ENCODE measurements at places on chromosomes 3 and 15.

GRCh38 chr3:154568064-154568463 lies 138.1 kb upstream of the GPR149 start:
- DNase-seq: no peak

GRCh38 chr3:178823150-178823549 lies 248.5 kb downstream of the ZMAT3 start:
- DNase-seq: no peak

GRCh38 chr3:176969066-176969465 lies 228.2 kb downstream of the TBL1XR1 start:
- DNase-seq: no peak

GRCh38 chr3:47204875-47205274 lies 41.0 kb upstream of the SETD2 start:
- no peak for DNase-seq

GRCh38 chr15:58678683-58679082 lies 70.8 kb downstream of the ADAM10 start:
- no peak for DNase-seq

GRCh38 chr15:89367485-89368451 lies 33.1 kb upstream of the POLG start:
- DNase-seq: no peak

DNA sequence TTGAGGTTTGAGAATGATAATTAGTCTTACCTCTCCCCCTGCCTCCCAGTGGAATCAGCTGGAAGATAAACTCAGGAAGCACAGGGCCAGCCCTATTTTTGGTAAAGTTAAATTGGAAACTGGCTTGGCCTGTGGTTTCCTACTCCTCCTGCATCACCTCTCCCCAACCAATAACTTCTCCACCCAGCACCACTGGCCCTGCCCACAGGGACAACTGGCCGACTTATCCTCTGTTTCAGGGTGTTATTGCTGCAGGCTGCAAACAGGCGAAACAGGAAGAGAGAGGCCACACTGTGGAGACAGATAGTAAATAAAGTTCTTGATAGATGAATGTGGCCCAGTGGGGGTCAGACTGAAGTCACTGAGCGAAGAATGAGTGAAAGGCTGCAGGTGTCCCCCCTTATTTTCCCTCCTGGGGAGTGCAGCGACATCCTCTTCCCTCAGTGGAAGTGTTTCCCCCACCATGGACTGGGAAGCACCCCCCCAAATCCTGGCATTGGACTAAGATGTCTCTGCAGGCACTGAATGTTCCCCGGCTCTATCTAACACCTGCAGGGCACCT lies 47.1 kb downstream of the PDIA5 start:
- DNase-seq: no peak

GRCh38 chr3:72329354-72329753 lies 518.9 kb downstream of the SHQ1 start:
- peak; percentile 68 for DNase-seq

DNA sequence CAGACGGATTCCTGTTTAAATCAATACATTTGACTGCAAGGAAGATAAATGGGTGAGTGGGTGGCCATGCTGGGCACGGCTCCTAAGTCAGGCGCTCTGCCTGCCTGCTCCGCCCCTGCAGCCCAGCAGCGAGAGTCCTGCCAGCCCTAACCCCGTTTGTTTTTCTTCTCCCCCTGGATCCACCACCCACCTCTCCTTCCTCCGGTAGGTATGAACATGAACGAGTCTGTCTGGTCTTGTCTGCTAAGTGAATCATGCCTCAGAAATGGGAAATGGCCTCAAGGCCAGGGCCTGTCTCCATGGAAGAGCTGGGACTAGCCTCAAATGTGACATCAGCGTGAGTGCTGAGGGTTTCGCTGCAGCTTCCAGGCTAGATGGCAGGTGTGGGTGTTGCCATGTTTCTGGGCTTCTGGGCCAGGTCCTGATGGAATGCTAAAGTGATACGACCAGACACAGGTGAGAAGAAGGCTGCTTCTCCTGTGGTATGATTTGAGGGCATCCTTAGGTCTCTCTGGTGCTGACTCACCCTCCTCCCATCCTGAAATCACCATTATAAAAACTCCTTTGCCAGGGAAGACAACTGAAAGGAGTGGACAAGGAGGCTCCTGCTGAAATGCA lies 5.6 kb upstream of the FEM1B start:
- DNase-seq: no peak

DNA sequence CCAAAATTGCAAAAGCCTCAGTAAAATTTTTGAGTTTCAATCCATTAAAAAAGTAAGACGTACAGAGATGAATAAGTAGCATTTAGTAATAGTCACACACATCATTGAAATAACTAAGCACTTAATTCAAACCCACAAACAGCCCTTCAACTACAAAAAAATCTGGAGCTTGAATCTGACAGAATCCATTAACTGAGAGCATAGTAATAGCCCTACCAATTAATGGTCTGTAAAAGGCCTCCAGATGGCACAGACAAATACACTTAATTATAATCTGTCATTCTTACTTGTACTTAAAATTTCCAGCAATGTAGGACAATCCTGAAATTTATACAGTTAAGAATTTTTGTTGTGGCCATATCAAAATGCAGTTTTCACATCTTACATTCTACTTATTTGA lies 246.9 kb downstream of the VGLL3 start:
- DNase-seq: no peak

- DNase-seq: no peak
Measured at GRCh38 chr3:111733154-111733553, 125.9 kb upstream of the PHLDB2 start.

GRCh38 chr3:89447243-89447642 lies 339.8 kb downstream of the EPHA3 start:
- no peak for DNase-seq

DNA sequence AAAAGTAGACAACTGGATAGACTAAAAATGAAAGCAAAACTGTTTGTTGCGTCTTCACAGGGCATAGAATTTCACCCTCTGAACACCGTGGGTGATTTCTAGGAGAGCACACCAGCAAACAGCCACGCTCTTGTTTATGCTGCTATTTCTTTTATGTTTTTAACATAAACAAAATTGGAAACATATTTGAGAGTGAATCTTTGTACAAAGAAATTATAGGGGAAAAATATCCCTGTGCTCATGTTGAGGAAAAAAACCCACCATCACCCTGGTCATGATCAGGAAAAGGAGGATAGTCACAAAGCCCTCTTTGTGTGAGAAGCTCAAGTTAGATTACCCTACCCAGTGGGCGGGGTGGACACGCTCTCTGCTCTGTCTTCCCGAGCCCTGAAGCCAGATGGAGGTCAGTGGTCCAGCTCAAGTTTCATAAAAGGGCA lies 313.3 kb downstream of the SATB1 start:
- no peak for DNase-seq

GRCh38 chr15:93989440-93989998 lies 241.8 kb upstream of the MCTP2 start:
- no peak for DNase-seq

- peak; percentile 82 for DNase-seq
Measured at GRCh38 chr3:44477312-44478030, at the start of gene ZNF445. ZNF445 (minus strand) TSS chr3:44477670; CDS start chr3:44455549, 22,121 bp downstream.

DNA sequence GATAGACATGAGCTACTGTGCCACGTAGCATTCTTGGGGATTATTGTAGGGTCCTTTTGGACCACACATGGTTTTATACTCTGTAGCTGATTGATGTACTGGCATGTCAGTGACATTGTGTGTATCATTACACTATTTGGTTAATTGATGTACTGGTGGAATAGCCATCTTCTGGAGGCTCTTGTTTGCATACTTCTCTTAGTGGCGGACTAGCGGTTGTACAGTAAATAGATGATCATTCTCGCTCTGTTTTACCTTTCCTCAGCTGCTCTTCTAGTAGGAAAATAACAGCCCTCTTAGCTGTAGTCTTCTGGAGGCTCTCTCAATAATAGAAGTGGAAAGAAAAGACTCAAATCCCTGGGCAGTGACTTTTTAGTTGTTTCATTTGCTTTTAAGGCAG lies 24.8 kb downstream of the IGF1R start:
- no peak for DNase-seq

- DNase-seq: no peak
Measured at GRCh38 chr3:74273555-74274402, 340.7 kb downstream of the CNTN3 start.

- no peak for DNase-seq
Measured at GRCh38 chr3:73192036-73192738, 130.7 kb downstream of the EBLN2 start.

GRCh38 chr3:157066335-157067098 lies 93.4 kb downstream of the CCNL1 start:
- peak; percentile 58 for DNase-seq

DNA sequence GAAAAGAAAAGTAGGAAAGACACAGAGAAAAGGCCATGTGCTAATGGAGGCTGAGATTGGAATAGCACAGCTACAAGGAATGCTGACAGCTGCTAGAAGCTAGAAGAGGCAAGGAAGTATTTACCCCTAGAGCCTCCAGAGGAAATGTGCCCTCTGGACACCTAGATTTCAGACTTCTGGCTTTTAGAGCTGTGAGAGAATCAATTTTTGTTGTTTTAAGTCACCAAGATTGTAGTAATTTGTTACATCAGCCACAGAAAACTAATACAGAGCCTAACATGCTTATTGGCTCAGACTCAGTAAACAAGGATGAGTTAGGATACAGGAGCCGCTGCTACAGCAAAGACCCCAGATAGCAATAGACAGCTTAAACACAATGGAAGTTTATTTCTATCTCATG lies 33.1 kb upstream of the GLCE start:
- DNase-seq: no peak

DNA sequence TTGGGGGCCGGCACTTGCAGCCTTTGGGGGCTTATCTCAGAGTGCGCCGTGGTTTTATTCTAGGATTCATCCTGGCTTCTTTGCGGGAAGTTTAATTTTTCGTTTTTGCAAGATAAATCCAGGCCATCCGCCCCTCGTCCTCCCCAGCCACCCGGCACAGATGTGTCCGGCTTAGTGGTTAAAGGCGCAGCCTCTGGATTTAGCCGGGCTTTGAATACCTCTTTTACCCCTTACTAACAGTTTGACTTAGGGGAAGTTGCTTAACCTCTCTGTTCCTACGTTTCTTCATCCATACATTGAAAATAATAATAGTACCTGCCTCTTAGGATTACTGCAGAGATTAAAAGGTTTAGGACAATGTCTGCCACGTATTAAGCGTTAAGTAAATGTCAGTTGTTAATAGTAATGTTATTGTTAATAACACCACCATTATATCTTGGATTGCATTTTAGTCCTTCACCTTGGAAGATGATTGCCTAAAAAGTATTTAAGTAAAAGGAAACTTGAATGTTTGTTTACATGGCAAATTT lies 714 bp downstream of the ECT2 start:
- no peak for DNase-seq

DNA sequence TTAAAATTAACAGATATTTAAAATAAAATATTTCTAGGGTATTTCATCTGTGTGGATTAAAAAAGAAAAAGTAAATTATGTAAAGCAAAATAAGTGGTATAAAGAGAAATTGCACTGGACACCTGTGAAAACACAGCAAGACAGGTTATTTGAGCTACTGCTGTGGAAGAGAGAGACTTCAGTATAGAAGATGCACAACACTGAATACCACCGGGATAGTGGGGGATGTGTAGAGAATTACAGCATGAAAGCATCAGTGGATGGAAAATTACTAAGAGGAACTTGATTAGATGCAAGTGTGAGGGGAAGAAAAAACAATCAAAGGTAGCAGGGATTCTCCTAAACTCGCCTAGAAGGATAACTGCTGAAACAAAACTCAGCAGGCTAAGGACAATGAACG lies 1242.5 kb upstream of the GBE1 start:
- DNase-seq: no peak

DNA sequence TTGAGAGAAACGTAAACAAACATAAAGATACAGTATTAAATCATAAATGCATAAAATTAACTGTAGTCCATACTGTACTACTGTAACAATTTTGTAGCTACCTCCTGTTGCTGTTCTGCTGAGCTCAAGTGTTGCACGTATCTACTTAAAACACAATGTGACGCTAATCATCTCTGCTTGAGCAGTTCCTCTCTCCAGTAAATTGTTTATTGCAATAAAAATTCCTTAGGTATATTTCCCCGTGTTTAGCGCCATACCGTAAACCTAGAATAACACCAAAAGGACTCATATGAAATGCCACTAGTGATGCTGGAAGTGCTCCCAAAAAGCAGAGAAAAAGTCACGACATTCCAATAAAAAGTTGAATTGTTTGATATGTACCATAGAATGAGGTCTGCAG lies 152.3 kb downstream of the LRRN1 start:
- no peak for DNase-seq
